ENCODE measurements at places on chromosomes 16 and 17.
A peak's percentile ranks its signal among the peaks of the same experiment; 100 is the strongest.

- no peak for DNase-seq
Measured at GRCh38 chr17:21242780-21243515, 10.3 kb downstream of the NATD1 start.

DNA sequence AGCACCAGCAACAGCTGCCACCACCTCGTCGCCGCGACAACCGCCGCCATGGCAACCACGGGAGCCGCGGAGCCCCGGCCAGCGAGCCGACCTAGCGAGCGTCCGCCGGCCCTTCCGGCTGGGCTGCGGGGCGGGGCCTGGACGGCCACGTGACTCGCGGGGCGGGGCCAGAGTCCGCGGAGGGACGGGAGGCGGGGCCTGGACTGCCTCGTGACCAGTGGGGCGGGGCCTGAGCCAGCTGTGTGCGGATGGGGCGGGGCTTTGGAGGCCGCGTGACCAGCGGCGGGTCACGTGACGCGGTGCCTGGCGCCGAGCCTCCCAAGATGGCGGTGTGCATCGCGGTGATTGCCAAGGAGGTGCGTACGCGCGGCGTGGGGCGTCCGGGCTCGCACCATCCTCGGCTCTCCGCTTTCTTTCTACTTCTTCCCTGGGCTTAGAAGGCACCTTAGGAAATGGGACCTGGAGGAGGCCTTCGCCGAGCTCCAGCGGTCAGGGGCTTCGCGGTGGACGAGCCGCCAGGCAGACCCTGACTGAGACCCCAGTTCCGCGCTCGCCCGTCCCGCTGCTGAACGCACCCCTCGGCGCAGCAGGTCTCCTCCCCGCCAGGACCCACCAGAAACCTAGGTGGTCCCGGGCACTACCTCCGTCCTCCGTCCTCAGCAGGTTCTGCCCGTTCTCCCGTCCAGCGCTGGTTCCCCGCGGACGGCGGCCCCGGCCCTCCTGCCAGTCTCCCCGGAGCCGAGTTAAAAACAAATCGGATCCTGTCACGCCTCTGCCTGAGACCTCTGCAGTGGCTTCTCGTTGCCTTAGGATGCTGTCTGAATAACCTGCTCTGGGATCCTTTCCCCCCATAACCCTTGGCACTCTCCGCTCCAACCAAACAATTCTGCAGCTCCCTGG lies at the start of the genes GALNS and TRAPPC2L:
TSS of gene GALNS (minus strand) at position 120 of the 900 bp plus-strand sequence. CDS start at position 50, 70 bp downstream.
TSS of gene TRAPPC2L (plus strand) at position 300 of the 900 bp plus-strand sequence. CDS start at position 324, 24 bp downstream.
- peak; percentile 100 for DNase-seq

GRCh38 chr16:63617047-63617989 lies 1504.5 kb downstream of the CDH11 start:
- DNase-seq, result no peak

DNA sequence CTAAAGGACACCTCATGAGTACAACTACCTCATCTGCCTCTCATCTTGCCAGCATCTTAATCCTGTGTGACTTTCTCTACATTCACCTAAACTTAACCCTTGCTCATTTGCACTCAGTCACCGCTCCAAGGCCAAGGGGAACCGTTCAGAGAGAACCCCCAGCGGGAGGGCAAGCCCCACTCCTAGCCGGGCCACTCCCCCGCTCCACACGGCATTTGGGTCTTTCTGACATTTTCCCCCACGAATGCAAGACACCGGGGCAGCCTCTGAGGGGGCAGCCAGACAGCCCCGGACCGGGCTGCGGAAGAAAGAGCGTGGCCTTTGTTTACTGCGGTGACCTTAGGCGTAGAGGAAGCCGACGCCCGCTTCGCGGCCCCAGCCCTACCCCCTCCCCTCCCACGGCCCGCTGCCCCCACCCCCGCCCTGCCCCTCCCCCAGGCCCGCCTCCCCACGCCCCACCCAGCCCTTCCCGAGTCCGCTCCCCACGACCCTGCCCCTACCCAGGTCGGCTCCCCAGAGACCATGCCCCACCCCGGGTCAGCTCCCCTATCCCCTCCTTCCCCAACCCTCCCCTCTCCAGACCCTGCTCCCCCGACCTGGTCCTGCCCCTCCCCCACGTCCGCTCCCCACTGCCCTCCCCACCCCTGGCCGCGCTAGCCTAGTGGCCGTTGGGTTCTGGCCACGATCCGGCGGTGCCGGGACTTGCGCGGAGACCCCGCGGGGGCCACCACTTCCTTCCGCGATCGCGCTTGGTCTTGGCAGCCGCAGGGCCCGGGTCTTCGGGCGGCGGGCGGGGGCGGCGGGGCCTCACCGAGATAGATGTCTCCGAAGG lies 789 bp downstream of the CSNK1D start:
- DNase-seq, result peak; percentile 23

DNA sequence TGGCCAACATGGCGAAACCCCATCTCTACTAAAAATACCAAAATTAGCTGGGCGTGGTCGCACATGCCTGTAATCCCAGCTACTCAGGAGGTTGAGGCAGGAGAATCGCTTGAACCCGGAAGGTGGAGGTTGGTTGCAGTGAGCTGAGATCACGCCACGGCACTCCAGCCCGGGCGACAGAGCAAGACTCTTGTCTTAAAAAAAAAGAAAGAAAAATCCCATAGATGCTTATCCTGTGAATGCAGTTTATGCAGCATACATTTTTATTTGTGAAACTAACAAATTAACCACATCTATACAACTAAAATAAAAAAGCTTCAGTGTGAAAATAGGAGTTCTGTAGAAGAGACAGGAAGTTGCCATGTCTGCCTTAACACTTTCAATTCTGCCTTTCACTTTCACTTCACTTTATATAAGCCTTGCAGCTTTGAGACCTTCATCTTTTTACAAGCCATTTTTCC lies 7.1 kb downstream of the IGSF6 start:
- DNase-seq, result no peak

- no peak for DNase-seq
Measured at GRCh38 chr17:6910987-6911603, 79.6 kb upstream of the TEKT1 start.

DNA sequence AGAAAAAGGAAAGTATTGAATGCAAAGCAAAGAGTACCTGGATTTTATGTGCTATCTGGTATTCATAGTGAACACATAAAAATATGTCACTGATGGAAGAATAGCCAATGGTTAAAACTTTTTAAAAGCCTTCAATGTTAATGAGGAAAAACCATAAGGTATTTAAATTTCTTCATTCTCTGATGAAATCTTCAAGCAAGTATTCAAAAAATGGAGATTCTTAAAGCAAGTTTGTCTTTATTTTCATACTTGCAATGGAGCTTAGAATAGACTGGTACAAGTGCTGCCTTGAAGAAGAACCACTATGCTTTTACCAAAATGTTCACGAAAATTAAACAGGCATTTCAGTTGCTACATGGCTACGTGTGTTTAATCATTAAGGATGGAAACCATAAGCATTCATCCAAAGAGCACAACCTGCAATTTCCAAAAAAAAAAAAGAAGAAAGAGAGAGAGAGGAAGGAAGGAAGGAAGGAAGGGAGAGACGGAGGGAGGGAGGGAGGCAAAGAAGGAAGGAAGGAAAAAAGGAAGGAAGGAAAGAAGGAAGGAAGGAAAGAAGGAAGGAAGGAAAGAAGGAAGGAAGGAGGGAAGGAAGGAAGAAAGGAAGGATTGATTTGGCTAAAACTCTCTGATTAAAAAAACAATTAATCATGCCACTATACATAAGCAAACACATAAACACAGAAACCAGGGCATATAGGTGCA lies 17.6 kb downstream of the HS3ST3A1 start:
- no peak for DNase-seq

GRCh38 chr17:56593086-56593645 lies 333 bp upstream of the NOG start:
- peak; percentile 44 for DNase-seq

GRCh38 chr16:9270424-9270823 lies 179.0 kb downstream of the HAPSTR1 start:
- no peak for DNase-seq

GRCh38 chr17:48592577-48592976 lies 1.0 kb downstream of the HOXB5 start:
- DNase-seq, result no peak

DNA sequence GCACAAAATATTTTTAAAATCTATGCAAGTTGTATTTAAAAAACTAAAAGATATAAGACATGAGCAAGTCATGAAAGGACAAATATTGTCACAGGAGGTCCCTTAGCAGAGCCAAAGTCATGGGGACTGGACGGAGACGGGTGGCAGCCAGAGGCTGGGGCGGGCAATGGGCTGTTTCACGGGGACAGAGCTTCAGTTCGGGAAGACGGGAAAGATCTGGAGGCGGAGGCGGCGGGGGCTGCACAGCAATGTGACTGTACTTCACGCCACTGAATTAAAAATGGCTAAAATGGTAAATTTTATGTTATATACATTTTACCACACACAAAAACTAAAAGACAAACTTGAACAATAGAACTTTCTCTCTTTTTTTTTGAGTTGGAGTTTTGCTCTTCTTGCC lies 60.0 kb upstream of the METRNL start:
- no peak for DNase-seq

- DNase-seq, result no peak
Measured at GRCh38 chr17:46026166-46027047, 27.4 kb downstream of the STH start.

DNA sequence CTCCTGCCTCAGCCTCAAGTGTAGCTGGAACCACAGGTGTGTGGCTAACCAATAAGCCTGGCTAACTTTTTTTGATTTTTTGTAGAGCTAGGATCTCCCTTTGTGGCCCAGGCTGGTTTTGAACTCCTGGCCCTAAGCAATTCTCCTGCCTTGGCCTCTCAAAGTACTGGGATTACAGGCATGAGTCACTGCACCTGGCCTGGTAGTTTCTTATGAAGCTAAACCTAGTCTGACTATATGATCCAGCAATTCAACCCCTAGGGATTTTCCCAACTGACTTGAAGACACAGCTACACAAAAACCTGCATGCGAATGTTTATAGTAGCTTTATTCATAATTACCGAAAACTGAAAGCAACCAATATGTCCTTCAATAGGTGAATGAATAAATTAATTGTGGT lies 176.2 kb upstream of the IRX3 start:
- DNase-seq, result no peak

DNA sequence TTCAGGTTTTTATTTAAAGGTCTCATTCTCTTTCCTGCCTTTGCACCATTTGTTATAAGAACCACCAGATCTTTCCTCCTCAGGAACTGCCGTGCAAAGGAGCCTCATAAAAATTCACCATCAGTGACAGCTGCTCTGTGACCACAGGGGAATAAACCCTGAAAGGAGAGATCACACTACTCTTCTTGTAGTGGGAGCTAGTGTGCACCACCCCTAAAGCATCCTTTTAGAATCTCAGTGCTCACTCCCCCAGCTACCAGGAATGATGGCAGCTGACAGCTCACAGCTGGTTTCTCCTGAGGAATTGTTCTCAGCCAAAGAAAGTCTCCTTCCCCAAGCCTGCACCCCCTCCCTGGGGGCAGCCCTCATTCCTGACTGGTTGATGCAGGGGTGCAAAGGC lies 18.7 kb downstream of the VAT1L start:
- no peak for DNase-seq

GRCh38 chr17:70739065-70739464 lies 569.7 kb downstream of the KCNJ2 start:
- no peak for DNase-seq

- no peak for DNase-seq
Measured at GRCh38 chr16:30677931-30678585, 19.8 kb downstream of the FBRS start.

DNA sequence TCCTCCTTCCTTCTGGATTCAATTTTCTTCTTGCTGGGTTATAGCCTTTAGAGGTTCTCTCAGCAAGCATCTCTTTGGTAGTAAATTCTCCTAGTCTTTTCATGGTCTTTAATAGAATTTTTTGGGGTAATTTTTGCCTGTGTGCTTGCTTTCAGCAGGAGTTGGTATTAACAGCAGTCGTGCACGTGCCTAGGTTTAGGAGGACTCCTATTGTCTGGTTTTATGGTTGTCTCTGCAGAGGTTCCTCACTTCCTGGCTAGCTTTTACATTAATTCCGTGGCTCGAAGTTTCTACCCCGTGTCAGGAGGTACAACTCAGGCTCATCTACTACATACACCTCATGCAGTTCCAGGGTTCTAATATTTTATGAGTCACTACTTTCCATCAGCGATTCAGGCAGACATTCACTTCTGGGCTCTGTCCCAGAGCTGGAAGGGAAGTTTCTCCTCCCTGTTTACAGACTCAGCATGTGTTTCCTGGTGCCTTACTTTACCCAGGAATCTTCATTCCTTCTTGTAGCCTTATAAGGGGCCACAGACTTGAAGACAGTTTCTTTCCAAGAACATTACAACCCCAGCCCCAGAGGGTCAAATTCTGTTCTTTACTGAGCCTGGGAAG lies 643.6 kb downstream of the HS3ST4 start:
- no peak for DNase-seq

GRCh38 chr17:59369031-59369975 lies 37.8 kb downstream of the YPEL2 start:
- no peak for DNase-seq

- no peak for DNase-seq
Measured at GRCh38 chr17:4375039-4375748, 8.7 kb upstream of the UBE2G1 start.

DNA sequence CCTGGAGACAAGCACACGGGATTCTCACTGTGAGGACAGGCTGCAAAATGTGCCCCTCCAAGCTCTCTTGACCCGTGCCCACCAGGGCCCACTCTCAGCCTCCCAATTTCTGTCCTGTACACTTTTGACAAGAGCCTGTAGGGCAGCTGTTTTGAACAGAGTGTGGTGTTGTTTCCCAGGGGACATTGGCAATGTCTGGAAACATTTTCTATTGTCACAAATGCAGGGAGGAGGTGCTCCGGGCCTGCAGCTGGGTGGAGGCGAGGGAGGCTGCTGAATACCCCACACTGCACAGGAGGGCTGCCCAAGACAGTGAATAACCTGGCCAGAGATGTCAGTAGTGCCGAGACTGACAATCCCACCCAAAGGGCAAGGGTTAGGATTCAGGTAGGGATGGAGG lies 10.5 kb downstream of the CEP295NL start:
- DNase-seq, result no peak

DNA sequence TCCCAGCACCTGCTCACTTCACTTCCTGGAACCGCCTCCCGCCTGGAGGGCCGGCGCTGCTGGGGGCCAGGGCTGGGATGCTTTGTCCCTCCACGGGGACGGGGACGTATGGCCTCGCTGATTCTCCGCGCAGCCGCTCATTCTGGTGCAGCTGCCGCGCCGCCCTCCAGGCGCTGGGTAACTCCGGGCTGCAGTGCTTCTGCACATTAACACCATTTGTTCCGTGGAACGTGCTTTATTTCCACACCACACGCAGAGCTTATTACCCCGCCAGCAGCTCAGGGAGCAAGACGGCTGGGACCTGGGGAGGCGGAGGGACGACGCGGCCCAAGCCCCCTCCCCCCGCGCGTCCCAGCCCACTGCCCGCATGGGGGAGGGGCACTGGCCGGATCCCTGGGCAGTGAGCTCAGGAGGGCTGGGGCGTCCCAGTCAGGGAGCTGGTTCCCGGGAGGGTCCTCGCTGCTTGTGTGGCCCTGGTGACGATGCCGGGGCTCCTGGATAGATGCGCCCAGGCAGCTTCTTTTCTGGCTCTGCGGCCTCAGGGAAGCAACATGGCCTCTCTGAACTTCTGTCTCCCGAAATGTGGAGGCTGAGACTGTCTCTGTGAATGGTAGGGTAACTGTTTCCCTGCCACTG lies 45.4 kb upstream of the ACSF3 start:
- no peak for DNase-seq

DNA sequence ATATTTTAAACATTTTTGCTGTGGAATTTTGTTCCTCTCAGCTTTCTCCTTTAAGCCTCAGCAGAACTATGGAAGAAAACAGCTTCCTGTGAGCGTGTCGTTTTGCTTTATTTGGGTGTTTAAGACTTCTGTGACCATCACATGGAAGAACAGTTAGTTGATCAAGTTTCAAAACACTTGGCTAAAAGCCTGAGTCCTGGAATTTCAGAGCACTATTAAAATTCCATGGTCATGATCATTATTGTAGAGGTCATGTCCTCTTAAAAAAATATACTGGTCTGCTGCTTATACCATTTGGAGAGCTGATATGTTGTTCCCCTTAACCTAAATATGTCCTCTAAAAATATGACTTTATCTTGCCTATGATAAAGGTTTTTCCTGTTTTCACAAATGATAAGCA lies 12.6 kb upstream of the CDR2 start:
- no peak for DNase-seq
